Adipocyte (in vitro differentiated cells): ENCODE measurements at places on chromosomes 16 and 17.

- peak; percentile 43 for DNase-seq
These were observed 45.4 kb downstream of the HNF1B start for GRCh38 chr17:37699285-37699973.

DNA sequence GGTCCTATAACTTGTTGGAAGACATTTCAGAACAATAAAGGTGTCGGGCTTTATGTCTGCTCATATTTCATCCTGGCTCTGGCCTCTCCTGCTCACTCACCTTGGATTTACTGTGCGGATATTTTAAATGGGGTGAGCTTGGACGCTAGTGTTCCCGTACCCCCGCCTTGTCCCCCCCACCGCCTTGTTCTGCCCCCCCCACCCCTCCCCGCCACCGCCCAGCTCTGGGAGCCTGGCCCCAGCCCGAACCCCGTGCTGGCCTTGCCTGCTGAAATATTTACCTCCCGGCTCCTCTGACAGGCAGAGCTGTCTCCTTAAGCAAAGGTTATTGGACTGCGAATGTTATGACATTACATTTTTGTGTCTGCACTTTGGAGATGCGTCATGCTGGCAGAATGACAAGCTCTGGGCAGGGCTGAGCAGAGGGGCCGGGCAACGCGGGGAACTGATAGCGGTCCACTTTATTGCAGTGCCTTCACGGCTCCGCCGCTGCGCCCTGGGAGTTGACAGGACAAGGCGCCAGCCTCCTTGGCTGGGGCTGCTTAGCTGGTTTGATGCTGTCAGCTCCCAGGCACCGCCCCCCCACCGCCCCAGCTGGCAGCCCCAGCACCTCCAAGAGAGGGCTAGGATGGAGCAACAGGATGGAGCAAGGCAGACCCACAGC, 222.5 kb upstream of the GSE1 start:
- no peak for DNase-seq

- DNase-seq = no peak
These were observed 460.4 kb downstream of the SLC39A11 start for GRCh38 chr17:72631949-72632684.

DNA sequence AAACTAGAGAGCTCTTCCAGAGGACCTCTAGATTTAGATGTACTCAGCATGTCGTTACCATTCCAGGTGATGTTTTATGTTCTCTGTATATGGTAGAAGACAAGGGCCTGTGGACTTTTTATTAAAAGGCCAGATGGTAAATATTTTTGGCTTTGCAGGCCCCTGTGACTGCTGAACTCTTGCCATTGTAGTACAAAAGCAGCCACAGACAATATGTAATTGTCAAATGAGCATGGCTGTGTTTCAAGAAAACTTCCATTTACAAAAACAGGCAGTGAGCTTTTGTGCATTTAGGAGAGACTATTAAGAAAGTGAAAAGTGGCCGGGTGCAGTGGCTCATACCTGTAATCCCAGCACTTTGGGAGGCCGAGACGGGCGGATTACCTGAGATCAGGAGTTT, 4.6 kb downstream of the NIP7 start:
- DNase-seq = no peak

- DNase-seq = peak; percentile 68
These were observed 558 bp upstream of the ZFHX3 start for GRCh38 chr16:73048292-73049080.
